ENCODE measurements at places on chromosomes 2 and 18.

GRCh38 chr2:206526416-206526815 is 83.1 kb downstream of the ADAM23 start:
- no peak for DNase-seq

DNA sequence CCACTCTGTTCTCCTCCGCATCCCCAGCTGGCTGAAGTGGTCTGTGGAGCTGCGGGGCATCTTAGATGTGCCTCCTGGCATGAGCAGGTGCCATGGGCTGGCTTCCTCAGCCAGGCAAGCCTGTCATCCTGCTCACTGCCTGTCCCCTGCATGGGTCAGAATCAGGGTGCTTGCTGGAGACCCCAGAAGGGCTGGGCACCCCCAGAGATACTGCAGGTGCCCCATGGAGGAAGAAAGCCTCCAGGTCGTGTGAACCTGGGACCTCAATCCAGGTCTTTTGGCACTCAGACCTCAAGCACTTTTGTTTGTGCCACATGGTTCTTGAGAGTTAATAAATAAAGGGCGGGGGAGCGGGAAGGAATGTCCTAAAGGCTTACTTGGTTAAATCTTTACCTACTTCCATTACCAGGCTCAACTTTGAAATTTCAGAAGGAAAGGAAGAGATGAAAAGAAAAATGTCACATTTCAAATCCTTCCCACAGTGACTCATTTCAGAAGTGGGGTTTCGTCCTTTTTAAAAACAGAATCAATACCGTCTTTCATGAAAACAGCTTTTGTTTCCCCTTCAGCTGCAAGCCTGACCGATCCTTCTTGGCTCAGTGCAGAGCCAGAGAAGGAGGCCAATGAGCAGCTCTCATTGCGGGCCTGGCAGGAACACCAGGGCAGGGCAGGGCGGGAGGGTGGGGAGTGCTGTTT is 69.9 kb downstream of the RHOB start:
- no peak for DNase-seq

- DNase-seq, result no peak
Observed at GRCh38 chr2:185787227-185788145, 48.9 kb downstream of the FSIP2 start.

GRCh38 chr2:165563468-165564225 is 94.1 kb downstream of the CSRNP3 start:
- DNase-seq, result no peak

GRCh38 chr18:8513249-8513648 is 96.0 kb upstream of the RAB12 start:
- no peak for DNase-seq

All from renal cortex interstitium (tissue), 15 donors.